Fibroblast of villous mesenchyme (primary cell): ENCODE measurements at places on chromosomes 7 and 10. TPM values are rescaled to one million over a fixed set of nuclear protein-coding genes. Genes with fewer than 3 reads are reported as not detected.

DNA sequence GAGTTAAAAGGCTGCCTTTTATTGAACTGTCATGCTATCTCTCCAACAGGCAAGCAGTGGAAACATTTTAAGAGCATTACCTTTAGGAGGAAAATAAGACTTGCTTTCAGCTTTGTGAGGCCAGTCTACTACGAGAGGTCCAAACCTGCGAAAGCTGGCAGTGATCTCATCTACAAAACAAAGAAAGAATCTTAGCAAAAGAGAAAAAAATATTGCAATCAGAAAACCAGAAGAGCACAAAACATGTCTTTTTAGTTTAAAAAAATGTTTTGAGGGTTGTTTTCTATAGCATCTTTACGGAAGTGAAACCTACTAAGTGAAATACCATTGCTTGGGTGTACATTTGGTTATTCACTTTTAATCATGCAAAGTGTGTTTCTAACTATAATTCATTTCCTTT, 147.9 kb downstream of the CPEB3 start:
- DNase-seq: no peak

GRCh38 chr7:37927773-37928444, 7.5 kb downstream of the EPDR1 start:
- DNase-seq: peak; percentile 46

DNA sequence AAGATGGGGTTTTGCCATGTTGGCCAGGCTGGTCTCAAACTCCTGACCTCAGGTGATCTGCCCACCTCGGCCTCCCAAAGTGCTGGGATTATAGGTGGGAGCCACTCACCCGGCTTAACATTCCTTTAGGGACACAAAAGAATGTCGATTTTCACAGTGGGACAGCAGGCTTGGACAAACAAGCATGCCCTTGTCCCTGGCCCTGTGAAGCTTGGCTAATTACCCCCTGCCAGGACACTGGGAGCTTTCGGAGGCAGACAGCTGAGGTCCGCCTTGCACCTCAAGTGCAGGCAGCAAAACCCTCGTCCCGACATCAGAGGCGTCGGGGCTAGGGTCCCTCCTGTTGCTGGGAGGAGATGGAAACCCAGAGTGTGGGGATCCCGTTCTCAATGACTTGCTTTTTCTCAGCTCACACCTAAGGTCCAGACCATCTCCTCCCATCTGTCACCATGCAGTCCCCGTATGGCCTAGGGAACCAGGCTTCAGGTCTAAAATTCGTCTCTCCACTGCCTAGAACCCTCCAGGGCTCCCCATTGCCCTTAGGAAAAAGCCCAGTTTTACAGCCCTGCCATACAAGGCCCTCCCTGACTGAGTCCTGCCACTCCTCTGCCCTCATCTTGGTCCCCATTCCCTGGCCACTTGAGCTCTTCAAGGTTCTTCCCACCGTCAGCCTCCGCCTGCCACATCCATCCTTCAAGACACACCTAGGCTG, 6.3 kb upstream of the CLIP2 start:
- no peak for DNase-seq

RPEL1 gene
- total RNA-seq: 0.32 and 0.43 TPM in 2 replicates

DNA sequence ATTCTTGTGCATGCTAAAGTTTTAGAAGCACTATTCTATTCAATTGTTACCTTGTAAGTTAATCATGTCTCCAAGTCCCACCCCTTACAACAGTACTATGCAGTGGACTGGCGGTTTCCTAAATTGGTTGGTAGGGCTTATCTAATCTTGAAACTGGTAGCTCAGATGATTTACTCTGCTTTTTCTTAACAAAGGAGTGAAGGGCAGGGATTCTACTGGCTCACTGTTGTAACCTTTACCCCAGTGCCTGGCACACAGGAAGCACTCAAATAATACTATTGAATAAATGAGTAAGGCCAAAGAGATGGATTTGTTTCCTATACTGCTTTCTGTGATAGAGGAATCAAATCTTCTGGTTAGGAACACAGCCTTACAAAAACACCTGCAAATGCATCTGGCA, 46.0 kb upstream of the CYCS start:
- DNase-seq: no peak

EPHB6 gene
- 0.43 and 4.2 TPM in 2 replicates for total RNA-seq

GRCh38 chr7:135801877-135802276, 53.3 kb upstream of the FAM180A start:
- DNase-seq: no peak
